Lower leg skin (tissue), 4 donors: ENCODE measurements at places on chromosomes 12 and 14. TPM values are rescaled to one million over a fixed set of nuclear protein-coding genes. Genes with fewer than 3 reads are reported as not detected.

PAH gene
- not detected for total RNA-seq

PMEL gene
- total RNA-seq, result 31.9 TPM

ASB2 gene
- total RNA-seq, result 0.46 TPM

CEBPE gene
- total RNA-seq, result not detected

IFT81 gene
- total RNA-seq, result 7.5 TPM

TESPA1 gene
- not detected for total RNA-seq

EFS gene
- 73.2 TPM for total RNA-seq

PTCSC3 gene
- total RNA-seq, result not detected

LRTM2 gene
- not detected for total RNA-seq

FZD10 gene
- total RNA-seq, result 12.2 TPM

DLGAP5 gene
- 0.93 TPM for total RNA-seq

ZDHHC22 gene
- not detected for total RNA-seq

LBHD2 gene
- not detected for total RNA-seq

GALNT8 gene
- total RNA-seq, result 1.8 TPM

GOLGA3 gene
- total RNA-seq, result 81.0 TPM

C12orf75 gene
- total RNA-seq, result 17.1 TPM

CHD8 gene
- total RNA-seq, result 95.4 TPM

CIPC gene
- total RNA-seq, result 49.5 TPM

HOXC13 gene
- 9.8 TPM for total RNA-seq

OR2AP1 gene
- total RNA-seq, result not detected

DACT1 gene
- total RNA-seq, result 2.4 TPM

ANKS1B gene
- total RNA-seq, result 5.5 TPM

PPFIA2 gene
- total RNA-seq, result 0.84 TPM

TAS2R42 gene
- total RNA-seq, result not detected

PRPH gene
- total RNA-seq, result 0.61 TPM

TAS2R20 gene
- 0.57 TPM for total RNA-seq

GPR132 gene
- 1.0 TPM for total RNA-seq

SLC6A15 gene
- total RNA-seq, result 4.1 TPM

PARPBP gene
- total RNA-seq, result 1.5 TPM

FGF23 gene
- not detected for total RNA-seq

SRRM4 gene
- not detected for total RNA-seq

SCN8A gene
- total RNA-seq, result 0.80 TPM

FLVCR2 gene
- 11.8 TPM for total RNA-seq

EIF2S3B gene
- 0.51 TPM for total RNA-seq

PLXNC1 gene
- total RNA-seq, result 8.7 TPM

PUS7L gene
- 6.3 TPM for total RNA-seq

MBD6 gene
- total RNA-seq, result 35.8 TPM

AHNAK2 gene
- 775 TPM for total RNA-seq

ADCY4 gene
- 22.8 TPM for total RNA-seq

MED13L gene
- 169 TPM for total RNA-seq

LRRC74A gene
- total RNA-seq, result not detected

HVCN1 gene
- 3.2 TPM for total RNA-seq

INSM2 gene
- not detected for total RNA-seq

CLEC9A gene
- not detected for total RNA-seq

ORAI1 gene
- total RNA-seq, result 72.2 TPM

RTN1 gene
- 8.1 TPM for total RNA-seq

PTPN6 gene
- 44.5 TPM for total RNA-seq

TSPAN9 gene
- 49.1 TPM for total RNA-seq

SLC10A1 gene
- not detected for total RNA-seq

PRR4 gene
- total RNA-seq, result 101 TPM

TIMELESS gene
- total RNA-seq, result 6.5 TPM

SHMT2 gene
- total RNA-seq, result 62.4 TPM

FAM222A gene
- total RNA-seq, result 7.2 TPM

FGF6 gene
- total RNA-seq, result not detected
